ENCODE measurements at places on chromosomes 5 and 9.

GRCh38 chr5:32022638-32023037 lies 151.5 kb downstream of the GOLPH3 start:
- no peak for DNase-seq

DNA sequence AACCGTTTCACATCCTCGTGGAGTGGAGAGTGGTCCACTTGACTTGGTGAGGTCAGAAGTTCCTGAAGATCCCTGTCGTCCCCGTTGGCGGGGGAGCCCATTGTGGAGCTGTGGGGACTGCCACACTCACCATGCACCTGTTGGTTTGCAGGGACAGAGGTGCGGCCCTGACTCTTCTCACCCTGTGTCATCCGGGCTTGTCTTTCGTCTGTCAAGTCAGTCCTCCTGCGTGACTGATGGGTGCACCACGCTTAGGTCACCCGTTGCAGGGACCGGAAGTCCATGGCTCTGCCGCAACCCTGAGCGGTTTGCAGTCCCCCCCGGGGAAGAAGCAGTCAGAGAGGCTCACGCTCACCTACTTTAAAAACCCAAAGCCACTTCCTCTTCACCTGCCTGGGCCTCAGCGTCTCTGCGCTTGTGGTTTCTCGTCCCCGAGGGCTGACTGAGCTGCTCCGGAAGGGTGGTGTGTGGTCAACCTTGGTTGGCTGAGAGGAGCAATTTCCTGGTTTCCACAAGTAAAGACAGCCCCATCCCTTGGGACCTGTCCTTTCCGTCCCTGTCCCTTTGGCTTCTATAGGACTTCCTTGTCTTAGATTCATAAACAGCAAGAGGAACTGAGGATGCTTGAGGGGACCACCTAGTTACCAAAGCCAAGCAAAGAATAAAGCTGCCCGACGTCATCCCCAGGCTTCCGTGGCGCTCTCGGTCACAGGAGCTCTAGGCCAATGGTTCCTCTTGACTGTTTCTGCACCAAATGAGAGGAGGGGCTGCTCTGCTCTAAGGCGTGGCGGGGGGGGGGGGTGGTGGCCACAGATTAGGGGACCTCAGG lies 53.2 kb downstream of the USP20 start:
- DNase-seq = no peak

DNA sequence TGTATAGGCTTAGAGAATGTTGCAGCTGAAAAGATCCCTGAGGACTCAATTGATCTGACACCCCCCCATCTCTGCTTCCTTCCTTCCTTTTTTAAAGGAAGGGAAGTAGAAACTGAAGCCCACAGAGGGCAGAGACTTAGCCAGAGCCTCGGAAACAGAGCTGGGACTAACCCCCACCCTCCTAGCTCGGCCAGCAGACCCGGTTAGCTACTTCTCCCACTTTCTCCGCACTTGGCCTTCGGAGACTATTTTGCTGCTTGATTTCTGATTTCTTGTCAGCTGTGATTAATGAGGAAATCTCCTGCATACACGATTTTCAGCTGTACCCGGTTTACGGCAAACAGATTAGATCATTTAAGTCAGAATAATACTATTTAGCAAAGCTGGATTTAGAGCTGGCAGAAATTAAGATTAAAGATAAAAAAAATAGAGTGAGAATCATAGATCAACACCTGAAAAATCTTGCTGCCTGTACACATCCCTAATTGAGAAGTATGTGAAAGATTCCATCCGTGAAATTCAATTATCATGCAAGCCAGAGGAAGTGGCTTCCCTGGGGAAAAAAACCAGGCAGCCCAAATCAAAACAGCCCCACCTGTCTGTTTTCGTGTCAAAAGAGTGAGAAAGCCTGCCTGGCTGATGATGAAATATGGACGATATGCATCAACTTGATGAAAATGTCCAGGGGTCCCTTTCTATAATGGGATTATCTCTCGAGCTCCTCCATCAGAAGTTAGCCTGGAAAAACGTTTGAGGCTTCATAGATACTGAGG lies 159.5 kb upstream of the SHB start:
- no peak for DNase-seq

- no peak for DNase-seq
Observed at GRCh38 chr9:136225366-136225747, 20.3 kb downstream of the QSOX2 start.

DNA sequence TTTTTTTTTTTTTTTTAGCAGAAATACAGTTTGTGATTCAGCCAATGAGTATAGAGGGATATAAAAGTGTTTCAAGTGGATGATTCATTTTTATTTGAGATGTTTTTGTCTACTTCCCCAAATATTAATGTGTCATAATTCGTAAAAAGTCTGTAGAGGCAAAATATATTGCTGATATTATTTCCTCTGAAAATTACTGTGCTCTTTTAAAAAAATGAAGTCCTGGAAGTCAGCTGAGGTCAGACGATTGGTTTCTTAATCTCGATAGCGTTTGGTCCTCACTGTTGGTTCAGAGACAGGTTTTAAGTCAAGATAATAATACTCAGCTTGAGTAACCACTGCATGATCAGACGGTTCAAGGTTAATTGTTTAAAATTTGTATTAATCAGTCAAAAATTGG lies 19.5 kb downstream of the IL9 start:
- no peak for DNase-seq

DNA sequence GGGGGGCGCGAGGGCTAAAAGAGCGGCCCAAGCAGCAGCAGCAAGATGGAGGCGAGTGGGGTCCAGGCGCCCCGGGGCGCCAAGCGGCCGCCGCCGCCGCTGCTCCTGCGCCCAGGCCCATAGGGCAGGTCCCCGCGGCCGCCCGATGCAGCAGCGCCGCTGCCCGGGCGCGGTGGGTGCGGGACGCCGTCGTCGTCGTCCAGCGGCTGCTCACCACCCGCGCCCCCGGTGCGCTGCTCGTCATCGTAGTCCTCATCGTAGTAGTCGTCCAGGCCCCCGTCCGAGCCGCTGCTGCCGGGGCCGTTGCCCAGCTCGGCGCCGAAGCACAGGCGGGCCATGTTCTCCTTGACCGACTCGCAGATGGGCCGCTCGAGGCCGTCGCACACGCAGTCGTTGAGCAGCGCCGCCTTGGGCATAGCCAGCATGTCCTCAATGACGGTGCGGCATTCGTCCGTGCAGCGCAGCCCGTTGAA lies 1.5 kb downstream of the GAS1 start:
- no peak for DNase-seq

DNA sequence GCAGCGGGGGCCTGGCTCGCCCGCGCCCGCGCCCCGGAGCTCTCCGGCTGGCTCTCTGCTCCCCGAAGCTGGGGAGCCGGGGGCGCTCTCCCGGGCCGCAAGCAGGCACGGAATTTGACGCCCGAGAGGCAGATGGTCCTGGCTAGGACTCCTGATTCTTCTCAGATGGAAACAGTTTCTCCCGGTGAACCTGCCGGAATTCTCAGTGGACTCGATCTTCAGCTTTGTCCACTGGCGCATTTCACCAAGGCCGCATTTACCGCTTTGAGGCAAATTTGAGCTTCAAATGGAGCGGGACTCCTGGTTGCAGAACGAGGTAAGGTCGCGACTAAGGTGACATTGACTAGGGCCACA lies 305.7 kb upstream of the KCNN2 start:
- peak; percentile 36 for DNase-seq

DNA sequence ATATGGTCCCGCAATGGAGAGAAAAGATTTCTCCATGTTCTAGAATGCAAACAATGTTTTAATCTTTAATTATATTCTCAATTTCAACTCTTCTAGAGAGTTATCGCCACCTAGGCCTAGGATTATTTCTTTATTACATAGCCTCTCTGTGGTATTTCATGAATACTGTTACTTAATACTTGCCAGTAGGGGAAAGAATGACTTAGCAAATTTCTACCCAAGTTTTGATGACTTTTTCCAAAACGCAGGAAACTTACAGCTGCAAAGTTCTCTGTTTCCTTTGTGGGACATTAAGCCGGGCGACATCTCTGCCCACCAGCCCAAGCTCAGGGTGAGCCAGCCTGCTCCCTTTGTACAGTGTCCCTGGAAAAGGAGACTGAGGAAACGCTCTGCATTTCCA lies 73.8 kb downstream of the MED27 start:
- no peak for DNase-seq

DNA sequence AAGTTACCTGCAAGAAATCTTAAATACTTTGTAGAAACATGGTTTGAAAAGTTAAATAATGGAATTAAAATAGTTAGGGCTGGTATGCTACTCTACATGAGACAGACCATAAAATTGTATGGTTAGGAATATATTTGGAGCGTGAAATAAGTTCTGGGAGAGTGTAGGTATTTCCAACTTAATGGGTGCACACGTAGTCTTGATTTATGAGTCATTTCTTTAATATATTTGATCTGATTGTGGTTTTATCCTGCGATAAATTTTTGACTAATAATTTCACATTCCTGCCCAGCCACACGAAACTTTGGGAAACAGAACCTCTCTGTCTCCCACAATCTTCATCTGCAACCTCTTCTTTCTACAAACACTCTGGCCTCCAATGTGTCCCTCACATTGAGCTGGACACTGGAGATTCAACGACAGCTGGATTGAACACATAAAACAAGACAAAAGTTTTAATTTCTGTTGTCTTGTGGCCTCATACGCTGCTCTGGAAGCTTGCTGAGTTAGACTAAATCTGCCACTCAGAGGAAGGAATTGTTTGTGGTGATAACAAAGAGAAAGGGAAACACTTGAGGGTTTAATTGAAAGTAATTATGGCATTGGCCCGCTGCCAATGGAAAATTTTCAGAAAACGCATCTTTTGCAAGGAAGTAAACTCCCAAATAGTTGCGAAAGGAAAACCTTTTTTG lies 201.8 kb upstream of the ZNF608 start:
- DNase-seq = no peak

DNA sequence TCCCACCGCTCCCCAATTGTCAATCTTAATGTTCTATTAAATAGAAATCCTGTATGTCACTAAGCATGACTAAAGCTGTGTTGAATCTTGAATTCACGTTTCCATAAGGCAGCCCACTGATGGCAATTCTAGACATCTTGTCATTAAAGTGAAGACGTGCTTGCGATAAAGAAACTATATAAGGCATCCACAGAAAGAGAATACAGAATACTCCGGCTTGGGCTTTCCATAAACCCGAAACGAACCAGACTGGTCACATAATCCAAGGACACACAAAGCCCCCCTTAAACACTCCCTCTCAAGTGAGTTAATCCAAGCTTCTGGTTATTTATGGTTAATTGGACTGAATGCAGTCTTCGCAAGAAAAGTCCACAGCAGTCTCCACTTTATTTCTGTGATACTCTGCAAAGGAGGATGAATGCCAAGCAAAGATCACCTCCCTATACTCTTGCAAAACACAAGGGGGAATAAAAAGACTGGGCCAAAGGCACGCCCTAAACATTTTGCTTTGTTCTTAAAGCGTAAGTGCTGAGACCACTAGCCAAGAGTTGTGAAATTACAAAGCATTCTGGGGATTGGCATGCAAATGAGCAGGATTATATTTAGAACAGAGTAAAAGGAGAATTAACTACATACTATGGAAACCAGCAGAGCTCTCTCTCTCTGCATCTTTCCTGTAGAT lies 54.7 kb downstream of the DPYSL3 start:
- DNase-seq = no peak

DNA sequence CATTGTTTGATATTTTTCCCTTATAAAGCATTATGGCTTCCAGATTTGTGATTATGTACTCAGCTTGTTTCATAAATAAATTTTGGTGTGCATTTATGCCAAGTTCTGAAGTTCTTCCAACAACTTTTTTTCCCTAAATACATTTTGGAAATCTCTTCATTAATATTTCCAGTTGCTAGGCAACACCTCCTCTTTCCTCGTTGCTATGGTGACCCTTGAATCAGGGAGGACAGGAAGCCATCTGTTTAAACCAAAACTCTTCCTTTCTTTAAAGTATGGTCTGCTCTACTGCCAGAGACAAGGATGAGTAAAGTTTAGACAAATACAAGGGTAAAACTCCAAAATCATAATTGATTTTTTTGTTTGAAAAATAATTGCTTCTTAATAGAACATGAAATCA lies 779.3 kb downstream of the CDH9 start:
- DNase-seq = no peak

DNA sequence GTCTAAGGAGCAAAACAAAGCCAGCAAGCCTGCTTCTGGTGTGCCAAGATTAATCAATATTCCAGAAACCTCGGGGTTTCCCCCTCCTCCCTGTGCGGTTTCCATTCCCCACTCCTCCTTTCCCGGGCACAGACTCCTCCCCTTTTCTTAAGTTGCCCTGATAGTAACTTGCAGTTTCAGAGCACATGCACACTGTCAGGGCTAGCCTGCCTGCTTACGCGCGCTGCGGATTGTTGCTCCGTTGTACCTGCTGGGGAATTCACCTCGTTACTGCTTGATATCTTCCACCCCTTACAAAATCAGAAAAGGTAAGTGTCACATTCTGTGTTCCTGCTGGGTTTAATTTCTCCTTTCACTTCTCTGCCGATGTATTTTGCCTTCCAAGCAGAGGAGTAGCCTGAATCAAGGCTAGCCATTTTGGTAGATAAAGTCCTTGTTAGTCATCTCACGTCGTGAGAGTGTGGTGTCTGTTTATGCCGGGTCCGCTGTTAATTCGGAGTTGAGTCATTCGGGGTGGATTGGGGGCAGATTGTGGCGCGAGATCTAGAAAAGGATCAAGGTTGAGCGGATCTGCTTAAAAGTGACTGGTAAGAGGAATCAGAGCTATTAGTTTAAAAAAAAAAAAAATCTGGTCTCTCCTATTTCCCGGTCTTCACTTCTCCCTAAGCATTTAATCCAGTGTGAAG lies at the start of gene SLC1A3:
Gene SLC1A3, plus strand, starts transcription at position 179 of the 686 bp plus-strand sequence. CDS start 1,818 bp downstream, outside the sequence.
- peak; percentile 21 for DNase-seq

DNA sequence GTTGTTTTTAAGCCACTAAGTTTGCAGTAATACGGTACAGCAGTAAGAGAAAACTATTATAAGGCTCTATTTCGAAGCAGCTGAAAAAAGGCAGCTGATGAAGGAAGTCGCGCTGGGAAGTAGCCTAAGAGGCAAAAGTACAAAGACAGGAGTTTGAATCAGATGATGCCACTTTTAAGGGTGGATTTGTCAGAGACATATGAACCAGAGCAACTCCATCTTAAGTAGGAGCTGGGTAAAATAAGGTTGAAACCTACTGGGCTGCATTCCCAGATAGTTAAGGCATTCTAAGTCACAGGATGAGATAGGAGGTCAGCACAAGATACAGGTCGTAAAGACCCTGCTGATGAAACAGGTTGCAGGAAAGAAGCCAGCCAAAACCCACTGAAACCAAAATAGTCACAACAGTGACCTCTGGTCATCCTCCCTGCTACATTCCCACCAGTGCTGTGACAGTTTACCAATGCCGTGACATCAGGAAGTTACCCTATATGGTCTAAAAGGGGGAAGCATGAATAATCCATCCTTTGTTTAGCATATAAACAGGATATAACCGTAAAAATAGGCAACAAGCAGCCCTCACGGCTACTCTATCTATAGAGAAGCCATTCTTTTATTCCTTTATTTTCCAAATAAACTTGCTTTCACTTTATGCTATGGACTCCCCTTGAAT lies 91.8 kb upstream of the PRSS3 start:
- no peak for DNase-seq

- peak; percentile 68 for DNase-seq
Observed at GRCh38 chr5:137075163-137075970, 423.8 kb downstream of the SPOCK1 start.

GRCh38 chr9:26391036-26391435 lies 501.6 kb downstream of the CAAP1 start:
- no peak for DNase-seq

Data from cerebellar cortex (tissue), 1 donor.